ENCODE measurements at places on chromosomes 7 and 10.

DNA sequence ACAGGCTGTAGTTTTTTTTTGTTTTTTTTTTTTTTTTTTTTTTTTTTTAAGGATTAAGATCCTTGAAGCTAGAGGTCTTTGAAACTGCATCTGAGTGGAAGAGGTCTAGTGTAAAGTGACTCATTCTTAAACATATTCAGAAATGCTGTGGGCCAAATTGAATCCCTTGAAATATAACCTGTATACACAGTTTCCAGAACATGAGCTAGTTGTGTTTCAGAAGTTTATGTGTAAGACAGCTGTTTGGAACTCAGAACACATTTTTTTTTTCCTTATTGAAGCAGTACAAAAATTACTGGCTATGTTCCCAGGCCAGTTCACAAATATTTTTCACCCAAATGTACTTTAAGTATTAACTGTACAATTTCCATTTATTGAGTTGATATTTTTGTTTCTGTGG, 67.9 kb downstream of the PPP1R9A start:
- DNase-seq = no peak

GRCh38 chr7:274266-274665, 15.7 kb upstream of the FOXL3 start:
- no peak for DNase-seq

DNA sequence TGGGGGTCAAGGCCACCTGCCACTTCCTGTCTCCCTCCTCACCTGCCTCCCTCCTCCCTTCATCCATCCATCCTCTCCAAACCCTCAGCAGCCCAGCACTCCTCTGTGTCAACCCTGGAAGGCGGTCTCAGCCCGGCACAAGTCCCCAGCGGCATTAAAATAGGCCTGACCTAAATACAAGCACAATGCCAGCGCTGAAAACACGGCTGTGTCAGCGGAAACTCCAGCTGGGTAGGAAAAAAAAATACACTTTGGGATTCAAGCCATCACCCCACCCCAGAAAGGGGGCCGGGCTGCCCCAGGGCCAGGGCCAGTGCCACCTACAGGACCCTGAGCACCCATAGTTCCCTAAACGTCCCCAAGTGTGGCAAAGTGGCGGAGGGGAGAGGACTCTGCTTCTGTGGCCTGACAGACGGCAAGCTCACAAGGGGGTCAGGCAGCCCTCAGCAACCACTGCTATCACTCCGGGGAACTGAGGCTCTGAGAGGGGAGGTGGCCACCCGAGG, 22.7 kb upstream of the GTF2IRD1 start:
- DNase-seq = no peak

- no peak for DNase-seq
Measured at GRCh38 chr7:15603124-15603523, 41.3 kb upstream of the AGMO start.

- no peak for DNase-seq
Measured at GRCh38 chr7:54037873-54038272, 504.3 kb upstream of the VSTM2A start.

- DNase-seq = no peak
Measured at GRCh38 chr7:135684136-135684535, 21.8 kb downstream of the STMP1 start.

- no peak for DNase-seq
Measured at GRCh38 chr10:118057361-118057760, 10.6 kb upstream of the RAB11FIP2 start.

DNA sequence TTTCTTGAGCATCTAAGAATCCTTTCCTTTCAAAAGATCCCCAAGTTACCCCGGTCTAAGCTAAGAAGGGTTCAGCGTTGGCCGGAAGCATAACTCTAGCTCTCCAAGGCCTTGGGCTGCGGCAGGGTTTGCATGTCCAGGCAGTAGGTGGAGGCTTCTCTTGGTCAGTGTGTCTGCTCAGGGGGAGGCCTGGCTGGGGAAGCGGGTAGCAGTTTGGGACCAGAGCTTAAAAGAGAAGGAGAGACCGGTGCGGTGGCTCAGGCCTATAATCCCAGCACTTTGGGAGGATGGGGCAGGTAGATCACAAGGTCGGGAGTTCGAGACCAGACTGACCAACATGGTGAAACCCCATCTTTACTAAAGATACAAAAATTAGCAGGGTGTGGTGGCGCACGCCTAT, 226.3 kb downstream of the MGMT start:
- DNase-seq = no peak

DNA sequence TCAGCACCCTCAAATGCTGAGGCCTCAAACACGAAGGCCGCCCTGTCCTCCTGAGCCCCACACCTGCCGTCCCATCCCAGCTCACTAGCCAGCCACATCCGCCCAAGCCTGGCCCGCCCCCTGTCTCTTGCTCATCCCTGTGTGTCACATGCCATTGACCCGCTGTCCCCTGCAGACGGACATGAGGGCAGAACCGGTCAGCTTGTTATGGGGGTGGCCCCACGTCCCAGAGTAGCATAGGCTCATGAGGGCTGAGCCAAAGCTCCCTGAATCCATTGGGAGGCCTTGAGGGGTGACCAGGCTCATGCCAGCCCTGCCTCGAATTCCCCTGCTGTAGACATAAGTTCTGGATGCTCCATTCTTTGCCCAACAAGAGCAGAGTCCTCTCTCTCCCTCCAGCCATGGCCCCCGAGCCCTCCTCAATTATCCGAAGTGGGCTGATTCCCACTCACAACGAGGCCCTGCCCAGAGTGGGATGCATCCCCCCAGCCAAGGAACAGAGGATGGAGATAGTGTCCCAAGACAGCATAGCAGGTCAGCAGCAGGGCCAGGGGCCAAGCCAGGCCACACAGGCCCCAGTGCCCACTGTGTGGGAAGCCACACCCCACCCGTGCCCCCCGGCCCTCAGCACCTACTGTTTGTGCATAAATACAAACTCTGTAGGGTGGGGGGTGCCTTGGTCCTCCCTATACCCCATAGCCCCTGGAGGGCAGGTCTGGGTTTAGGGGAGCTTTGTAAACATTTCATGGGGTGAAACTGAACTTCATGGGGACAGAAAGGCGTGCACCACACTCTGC, 42.1 kb downstream of the EBF3 start:
- no peak for DNase-seq

DNA sequence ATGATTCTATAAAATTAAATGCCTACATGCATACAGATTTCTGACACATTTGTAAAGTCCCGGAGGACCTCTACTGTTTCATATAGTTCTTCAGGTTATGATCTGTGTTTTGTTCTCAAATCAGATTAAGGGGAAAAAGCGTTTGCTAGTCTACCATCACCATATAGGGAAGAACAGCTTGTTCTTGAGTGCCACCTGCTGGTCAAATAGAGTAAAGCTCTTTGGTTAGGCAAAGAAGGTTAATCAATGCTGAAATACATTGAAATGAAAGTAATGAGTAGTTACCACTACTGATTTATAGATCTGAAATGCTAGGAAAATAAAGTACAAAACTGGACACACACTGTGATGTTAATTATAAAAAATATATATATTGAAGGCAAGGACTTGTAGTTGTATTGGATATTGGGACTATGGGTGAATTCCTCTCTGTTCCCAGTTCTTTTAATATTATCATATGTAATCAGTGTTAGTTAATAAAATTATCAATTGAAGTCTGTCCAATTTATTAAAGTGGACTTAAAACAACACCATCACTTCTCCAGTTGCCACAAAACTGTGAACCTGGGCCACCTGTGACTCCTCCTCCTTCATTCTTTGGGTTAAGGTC, 72.6 kb upstream of the PDLIM1 start:
- DNase-seq = no peak

DNA sequence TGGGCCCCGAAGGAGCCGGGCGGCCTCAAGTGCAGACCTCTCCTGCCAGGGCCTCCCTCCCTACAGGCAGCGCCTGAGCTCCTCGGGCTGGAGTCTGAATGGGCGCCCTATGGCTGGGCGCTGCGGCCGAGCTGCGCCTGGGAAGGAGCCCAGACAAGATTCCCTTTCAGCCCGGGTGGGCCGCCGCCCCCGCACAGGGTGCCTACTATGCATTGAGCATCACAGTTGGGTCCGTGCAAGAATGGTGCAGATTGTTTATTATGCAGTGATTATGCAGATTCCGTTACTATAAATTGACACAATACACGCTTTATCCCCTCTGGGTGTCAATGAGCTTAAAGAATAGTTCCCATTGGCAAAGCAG, 77.2 kb upstream of the PDGFA start:
- no peak for DNase-seq

DNA sequence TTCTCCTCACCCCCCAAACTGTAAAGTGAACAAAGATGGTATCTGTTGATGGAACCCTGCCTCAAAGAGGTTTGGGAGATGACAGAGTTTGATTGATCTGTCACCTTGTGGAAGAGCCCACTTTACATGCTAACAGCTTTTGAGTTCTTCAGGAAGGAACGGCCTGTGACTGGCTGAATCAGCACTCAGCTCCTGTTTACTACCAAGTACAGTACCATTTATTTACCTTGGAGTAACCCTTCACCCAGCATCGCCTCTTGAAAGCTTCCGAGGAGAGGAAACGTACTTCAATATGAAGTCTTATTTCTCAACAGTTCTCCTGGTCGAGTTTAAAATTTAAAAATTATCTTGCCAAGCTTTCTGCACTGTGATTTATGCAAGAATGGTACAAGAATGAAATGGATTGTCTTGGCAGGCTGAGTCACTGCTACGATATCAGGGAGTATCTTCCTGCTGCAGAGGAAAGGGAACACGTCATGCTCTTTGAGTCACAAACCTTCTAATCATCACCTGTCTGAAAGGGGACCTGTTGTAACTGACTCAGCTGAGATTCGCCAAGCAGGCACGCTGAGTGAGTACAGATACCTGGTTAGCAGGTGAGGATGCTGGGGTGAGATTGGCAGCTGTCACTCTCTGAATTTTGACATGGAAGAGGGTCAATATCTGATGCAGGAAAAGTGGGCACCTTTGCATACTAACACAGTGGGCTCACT, 30.1 kb downstream of the KLF6 start:
- no peak for DNase-seq

DNA sequence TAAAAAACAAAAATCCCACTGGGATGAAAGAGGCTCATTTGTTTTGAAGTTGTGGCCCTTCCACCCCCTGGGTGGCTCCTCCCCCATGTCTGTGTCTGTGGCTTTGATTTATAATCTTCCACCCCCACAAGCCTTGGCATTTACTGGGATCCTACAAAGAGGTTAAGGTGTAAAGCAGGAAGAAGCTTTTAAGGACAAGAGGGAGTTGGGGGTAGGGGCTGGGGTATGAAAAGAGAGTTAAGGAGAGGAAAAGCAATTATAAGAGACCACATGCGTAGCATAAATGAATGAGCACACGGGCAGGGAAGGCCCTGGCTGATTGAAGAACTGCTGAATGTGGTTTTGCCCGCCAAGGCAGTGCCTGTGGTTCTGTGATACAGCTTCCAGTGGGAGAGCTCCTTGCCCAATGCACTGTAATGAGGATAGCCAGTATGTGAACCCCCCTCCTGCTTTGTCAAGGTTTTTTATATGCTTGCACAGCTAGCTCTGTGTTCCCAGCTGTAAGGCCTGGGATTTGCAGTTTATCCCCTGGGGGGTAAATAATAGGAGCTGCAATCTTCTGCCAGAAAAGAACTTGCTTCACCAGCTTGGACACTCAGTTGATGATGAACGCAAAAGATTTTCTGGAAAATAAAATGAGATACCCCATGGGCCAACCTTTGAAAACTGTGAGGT, 34.7 kb upstream of the KMT2E start:
- DNase-seq = peak; percentile 27

- no peak for DNase-seq
Measured at GRCh38 chr10:59682986-59683937, 26.4 kb downstream of the SLC16A9 start.

GRCh38 chr7:15462721-15463389, 99.0 kb downstream of the AGMO start:
- no peak for DNase-seq

DNA sequence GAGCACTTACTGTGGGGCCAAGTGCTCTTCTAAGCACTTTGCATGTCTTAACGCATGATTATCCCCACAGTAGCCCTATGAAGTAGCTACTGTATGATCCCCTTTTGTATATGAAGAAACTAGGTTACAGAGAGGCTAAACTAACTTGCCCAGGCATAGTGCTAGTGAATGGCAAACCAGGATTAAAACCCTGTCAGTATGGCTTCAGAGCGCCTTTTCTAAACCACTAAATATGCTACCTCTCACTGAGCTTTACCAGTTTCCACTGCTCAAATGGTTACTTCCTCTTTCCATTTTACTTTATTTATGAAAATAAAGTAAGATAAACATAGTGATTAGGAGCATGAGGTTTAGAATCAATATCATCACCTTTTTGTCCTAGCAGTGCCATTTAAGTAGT, 73.6 kb downstream of the PODXL start:
- DNase-seq = no peak

DNA sequence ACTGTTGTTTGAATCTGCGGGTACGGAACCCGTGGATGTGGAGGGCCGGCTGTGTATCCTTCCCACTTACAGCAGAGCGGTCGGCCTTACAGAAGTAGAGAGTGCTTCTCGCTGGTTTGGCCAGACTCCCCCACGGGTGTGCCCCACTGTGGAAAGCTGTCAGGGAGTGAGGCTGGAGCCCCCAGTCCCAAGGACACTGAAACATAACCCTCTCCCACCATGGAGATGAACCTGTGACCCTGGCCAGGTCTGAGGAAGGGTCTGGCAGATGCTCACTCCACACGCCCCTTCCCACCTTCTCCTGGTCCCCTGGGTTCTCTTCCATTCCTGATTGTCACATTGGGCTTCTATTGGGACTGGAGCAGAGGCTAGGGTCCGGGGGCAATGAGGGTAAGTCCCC, 39.6 kb downstream of the TSPAN15 start:
- DNase-seq = no peak

GRCh38 chr10:69831231-69831855, 29.6 kb downstream of the COL13A1 start:
- DNase-seq = no peak

DNA sequence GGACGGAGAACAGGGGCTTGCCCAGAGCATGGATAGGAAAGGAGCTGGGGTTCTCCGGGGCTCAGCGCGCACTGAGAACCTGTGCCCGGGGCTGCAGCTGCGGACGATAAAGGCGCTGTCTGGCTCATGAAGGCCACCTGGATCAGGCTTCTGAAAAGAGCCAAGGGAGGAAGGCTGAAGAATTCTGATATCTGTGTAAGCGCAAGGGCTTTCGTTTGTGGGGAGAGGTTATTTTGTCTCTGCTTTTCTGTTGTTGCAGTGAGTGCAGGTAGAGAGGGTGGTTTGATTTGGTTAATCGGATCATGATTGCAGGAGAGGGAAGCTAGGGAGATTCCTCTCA, 250.5 kb downstream of the NSUN6 start:
- no peak for DNase-seq

DNA sequence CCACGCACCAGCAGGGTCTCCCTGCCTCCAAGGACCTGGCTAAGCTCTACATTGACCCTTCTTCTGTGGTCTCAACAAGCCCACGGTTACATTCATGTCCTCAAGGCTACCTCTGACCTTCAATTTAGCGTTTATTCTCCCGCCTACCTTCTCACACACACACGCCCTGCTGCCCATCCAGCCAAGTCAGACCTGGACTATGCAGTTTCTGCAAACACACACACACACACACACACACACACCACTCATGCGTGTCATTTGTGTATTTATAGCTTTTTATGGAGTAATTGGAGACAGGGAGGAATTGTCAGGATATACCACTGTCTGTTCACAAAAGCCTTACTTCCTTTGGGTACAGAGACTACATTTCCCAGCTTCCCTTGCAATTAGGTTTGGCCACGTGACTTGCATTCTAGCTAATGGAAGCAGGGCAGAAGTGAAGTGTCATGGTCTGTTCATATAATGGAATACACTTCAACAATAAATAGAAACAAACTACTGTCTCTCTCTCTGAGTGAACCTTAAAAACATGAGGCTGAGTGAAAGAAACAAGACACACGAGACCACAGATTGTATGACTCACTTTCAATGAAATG, 53.8 kb upstream of the CPXM2 start:
- no peak for DNase-seq
